ENCODE measurements at places on chromosomes 1 and 21.

GRCh38 chr1:181669246-181669645, 185.9 kb downstream of the CACNA1E start:
- DNase-seq, result no peak
- no peaks in the 10 kb centered on the region for H3K4me1 ChIP-seq
- H3K27me3 ChIP-seq, result no peaks in the 10 kb centered on the region
- H3K36me3 ChIP-seq, result no peaks in the 10 kb centered on the region
- H3K4me3 ChIP-seq, result no peak overlapping the region

DNA sequence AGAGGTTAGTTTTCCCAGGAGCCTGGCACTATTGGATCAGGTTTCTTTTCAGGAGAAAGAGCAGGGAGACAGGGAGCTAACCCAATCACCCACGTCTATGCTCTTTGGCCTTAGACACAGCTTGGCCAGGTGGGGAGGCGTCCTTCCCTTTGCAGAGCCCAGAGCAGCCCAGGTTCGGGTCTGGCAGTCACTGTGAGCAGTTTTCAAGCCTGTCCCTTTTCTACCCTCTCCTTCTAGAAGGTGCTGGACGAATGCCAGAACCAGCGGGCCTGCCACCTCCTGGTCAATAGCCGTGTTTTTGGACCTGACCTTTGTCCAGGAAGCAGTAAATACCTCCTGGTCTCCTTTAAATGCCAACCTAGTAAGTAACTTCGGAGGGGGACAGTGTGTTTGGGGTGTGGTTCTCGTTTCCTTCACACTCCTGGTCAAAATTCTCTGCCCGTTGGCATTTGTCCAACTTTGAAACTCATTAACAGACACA, 44.9 kb downstream of the EVA1C start:
- peak overlapping the region; percentile 24 for H3K4me3 ChIP-seq
- peaks cover 30% of the 10 kb centered on the region for H3K36me3 ChIP-seq
- DNase-seq, result no peak
- H3K4me1 ChIP-seq, result peaks cover 19% of the 10 kb centered on the region
- peak overlapping the region; percentile 61 for H3K27ac ChIP-seq
- no peaks in the 10 kb centered on the region for H3K27me3 ChIP-seq

GRCh38 chr1:194167956-194168640, 981.7 kb upstream of the B3GALT2 start:
- no peaks in the 10 kb centered on the region for H3K27me3 ChIP-seq
- H3K4me3 ChIP-seq, result no peak overlapping the region
- DNase-seq, result no peak

- H3K36me3 ChIP-seq, result no peaks in the 10 kb centered on the region
- H3K4me3 ChIP-seq, result peak overlapping the region; percentile 99
- H3K27ac ChIP-seq, result peak overlapping the region; percentile 90
- H3K27me3 ChIP-seq, result no peaks in the 10 kb centered on the region
Observed at GRCh38 chr1:15849775-15850324, 2.3 kb downstream of the SPEN start.

DNA sequence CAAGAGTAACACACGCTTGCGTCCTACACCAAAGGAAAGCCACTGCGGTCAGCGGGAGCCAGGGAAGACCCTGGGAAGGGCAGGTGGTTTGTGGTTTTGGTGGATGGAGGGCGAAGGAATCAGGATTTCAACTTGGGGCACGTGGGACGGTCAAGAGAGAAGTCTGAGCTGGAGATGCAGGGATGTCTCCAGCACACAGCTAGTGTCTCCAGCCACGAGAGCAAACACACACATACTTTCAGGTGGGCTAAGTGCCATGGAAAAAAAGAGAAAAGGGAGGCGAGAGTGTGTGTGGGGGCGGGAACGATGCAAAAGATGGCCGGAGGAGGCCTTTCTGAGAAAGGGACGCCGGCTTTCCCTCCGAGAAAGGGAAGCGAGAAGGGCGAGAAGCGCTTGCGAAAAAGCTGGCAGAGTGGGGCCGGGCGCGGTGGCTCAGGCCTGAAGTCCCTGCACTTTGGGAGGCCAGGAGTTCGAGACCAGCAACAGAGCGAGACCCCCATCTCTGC, 1.4 kb upstream of the SRRM1 start:
- H3K4me1 ChIP-seq, result peaks cover 24% of the 10 kb centered on the region
- H3K36me3 ChIP-seq, result no peaks in the 10 kb centered on the region
- no peak for DNase-seq
- peak overlapping the region; percentile 76 for H3K4me3 ChIP-seq

DNA sequence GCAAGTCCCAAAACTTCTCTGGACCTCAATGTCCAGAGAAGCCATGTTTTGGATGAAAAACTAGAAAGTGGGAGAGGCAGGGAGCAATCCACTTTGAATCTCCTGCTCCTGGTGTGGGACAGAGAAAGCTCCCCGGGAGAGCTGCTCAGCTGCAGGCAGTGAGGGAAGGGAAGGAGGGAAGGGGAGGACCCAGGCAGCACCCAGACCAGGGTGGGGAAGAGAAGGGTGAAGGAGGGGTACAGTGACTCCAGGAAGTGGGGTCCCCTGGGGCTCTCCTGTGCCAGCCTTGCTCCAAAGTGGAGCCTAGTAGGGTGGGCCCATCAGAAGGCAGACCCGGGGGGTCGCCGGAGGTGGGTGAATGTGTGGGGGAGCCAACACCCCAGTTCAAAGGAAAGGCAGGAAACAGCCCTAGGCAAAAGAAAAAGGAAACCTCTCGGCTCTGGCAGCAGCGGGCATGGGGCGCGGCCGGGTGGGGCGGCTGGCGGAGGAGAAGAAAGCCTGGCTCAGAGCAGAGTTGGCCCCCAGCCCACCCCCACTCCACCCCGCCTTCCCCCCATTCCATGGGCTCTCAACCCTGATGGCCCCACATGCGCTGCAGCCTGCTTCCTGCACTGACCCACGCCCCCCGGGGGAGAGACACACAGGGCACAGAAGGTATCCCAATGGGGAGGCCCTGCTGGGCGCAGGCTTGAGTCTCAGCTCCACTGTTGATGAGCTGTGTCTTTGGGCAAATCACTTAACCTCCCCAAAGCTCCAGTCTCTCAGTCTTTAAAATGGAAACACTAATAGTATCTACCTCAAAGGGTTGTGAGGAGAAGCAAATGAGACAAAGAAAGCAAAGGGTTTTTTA, 5.7 kb downstream of the LGR6 start:
- H3K36me3 ChIP-seq, result no peaks in the 10 kb centered on the region
- H3K4me1 ChIP-seq, result peaks cover 23% of the 10 kb centered on the region
- DNase-seq, result no peak
- peak overlapping the region; percentile 32 for H3K4me3 ChIP-seq

DNA sequence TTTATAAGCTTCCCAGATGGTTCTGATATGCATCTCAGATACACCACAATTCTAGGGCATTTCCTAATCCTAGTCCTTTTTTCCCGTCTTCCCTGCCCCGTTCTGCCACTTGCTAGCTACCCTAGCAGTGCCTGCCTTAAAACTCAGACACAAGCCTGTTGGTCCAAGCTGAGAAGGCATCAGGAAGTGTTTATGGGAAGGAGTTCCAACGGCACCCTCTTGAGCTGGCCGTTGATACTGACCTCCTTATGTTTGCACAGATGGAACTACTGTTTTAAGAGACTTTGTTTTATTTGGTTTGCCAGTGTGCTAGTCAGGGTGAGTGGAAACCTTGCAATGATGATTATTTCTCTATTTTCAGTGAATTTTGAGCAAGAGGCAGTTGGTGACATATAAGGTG, 67.2 kb downstream of the UCK2 start:
- H3K27ac ChIP-seq, result no peak overlapping the region
- no peak for DNase-seq
- peaks cover 7% of the 10 kb centered on the region for H3K36me3 ChIP-seq
- peaks cover 52% of the 10 kb centered on the region for H3K4me1 ChIP-seq
- H3K27me3 ChIP-seq, result no peaks in the 10 kb centered on the region

- no peaks in the 10 kb centered on the region for H3K27me3 ChIP-seq
- H3K4me1 ChIP-seq, result no peaks in the 10 kb centered on the region
- no peaks in the 10 kb centered on the region for H3K36me3 ChIP-seq
- H3K4me3 ChIP-seq, result no peak overlapping the region
- no peak overlapping the region for H3K27ac ChIP-seq
- DNase-seq, result no peak
Observed at GRCh38 chr1:71792264-71792663, 490.1 kb downstream of the NEGR1 start.

DNA sequence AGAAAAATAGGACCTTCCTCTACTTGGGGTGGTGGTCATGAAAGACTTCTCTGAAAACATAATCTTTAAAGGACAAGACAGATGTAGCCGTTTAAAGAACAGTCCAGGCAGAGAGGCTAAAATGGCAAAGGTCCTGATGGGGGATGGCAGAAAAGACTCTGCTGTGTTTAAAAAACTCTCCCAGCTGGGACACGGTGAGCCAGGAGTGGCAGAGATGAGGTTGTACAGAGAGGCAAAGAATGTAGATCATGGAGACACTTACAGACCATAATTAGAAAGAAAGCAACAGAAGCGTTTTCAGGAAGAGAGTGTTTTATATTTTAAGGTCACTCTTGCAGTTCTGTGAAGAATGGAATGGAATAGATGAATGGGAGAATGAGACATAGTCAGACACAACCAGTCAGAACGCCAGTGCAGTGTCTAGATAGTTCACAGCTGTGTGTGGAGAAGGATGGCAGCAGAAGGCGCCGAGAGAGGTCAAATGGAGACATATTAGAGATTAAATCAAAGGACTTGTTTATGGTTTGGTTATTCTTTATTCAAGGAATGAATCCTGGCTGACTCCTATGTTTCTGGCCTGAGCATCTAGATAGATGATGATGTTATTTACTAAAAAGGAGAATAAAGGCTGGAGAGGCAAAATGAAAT, 47.8 kb downstream of the USP24 start:
- H3K27ac ChIP-seq, result no peak overlapping the region
- peaks cover 17% of the 10 kb centered on the region for H3K36me3 ChIP-seq
- no peaks in the 10 kb centered on the region for H3K27me3 ChIP-seq
- DNase-seq, result no peak
- H3K4me1 ChIP-seq, result no peaks in the 10 kb centered on the region
- H3K4me3 ChIP-seq, result no peak overlapping the region

GRCh38 chr1:185871627-185872150, 137.5 kb downstream of the HMCN1 start:
- DNase-seq, result no peak
- H3K27me3 ChIP-seq, result no peaks in the 10 kb centered on the region
- no peaks in the 10 kb centered on the region for H3K36me3 ChIP-seq
- H3K4me3 ChIP-seq, result no peak overlapping the region
- H3K4me1 ChIP-seq, result peaks cover 23% of the 10 kb centered on the region

DNA sequence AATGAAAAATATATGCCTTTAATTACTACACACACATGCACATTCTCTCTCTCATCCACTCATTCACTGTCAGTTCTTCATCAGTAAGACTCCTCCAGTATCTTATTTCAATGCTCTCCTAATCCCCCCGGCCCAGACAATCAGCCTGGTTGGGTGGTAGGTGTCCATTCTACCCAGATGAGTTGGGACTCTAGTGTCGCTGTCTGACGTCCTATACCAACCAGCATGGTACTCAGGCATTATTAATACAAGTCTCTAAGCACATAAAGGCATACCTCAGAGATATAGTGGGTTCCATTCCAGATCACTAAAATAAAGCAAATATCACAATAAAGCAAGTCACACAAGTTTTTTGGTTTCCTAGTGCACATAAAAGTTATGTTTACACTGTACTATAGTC, 19.8 kb downstream of the NRIP1 start:
- no peaks in the 10 kb centered on the region for H3K4me1 ChIP-seq
- H3K27me3 ChIP-seq, result no peaks in the 10 kb centered on the region
- DNase-seq, result no peak
- H3K36me3 ChIP-seq, result no peaks in the 10 kb centered on the region
- no peak overlapping the region for H3K27ac ChIP-seq

GRCh38 chr1:198435056-198435455, 105.4 kb downstream of the ATP6V1G3 start:
- no peaks in the 10 kb centered on the region for H3K27me3 ChIP-seq
- no peak overlapping the region for H3K27ac ChIP-seq
- H3K4me3 ChIP-seq, result no peak overlapping the region
- H3K36me3 ChIP-seq, result no peaks in the 10 kb centered on the region
- DNase-seq, result no peak

DNA sequence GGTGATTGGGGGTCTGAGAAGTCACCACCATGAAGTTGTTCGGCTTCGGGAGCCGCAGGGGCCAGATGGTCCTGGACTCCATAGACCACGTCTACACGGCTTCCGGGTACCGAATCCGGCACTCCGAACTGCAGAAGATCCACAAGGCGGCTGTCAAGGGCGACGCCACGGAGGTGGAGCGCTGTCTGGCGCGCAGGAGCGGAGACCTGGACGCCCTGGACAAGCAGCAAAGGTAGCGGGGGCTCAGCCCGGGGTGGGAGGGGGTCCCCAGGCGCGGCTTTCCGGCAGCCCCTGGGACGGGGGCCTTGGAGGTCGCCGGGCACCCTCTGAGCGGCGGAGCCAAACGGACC, 146.5 kb downstream of the LIPI start:
- no peaks in the 10 kb centered on the region for H3K36me3 ChIP-seq
- H3K4me1 ChIP-seq, result no peaks in the 10 kb centered on the region
- H3K4me3 ChIP-seq, result no peak overlapping the region
- no peaks in the 10 kb centered on the region for H3K27me3 ChIP-seq

DNA sequence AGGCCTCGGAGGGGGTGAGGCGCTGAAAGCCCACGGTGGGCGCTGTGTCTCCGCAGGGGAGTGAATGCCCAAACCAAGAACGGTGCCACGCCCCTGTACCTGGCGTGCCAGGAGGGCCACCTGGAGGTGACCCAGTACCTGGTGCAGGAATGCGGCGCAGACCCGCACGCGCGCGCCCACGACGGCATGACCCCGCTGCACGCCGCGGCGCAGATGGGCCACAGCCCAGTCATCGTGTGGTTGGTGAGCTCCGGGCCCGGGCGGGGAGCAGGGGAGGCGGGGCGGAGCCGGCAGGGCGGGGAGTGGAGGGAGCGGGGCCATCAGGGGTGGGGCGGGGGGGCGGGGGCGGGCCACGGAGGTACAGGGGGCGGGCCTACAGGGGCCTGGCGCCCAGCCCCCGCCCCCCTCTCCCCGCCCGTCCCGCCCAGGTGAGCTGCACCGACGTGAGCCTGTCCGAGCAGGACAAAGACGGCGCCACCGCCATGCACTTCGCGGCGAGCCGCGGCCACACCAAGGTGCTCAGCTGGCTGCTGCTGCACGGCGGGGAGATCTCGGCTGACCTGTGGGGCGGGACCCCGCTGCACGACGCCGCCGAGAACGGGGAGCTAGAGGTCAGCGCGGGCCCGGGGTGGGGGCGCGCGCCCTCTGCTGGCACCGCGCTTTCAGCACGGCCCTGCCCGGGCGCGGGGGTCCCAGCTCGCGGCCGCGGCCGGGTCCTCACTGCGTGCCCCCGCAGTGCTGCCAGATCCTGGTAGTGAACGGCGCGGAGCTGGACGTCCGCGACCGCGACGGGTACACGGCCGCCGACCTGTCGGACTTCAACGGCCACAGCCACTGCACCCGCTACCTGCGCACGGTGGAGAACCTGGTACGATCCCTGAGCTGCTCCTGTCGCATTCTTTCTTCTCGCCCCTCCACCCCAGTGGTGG, 15.9 kb downstream of the ESPN start:
- no peak for DNase-seq
- H3K4me3 ChIP-seq, result peak overlapping the region; percentile 29
- no peaks in the 10 kb centered on the region for H3K4me1 ChIP-seq

- H3K27ac ChIP-seq, result no peak overlapping the region
- peaks cover 70% of the 10 kb centered on the region for H3K4me1 ChIP-seq
- no peak overlapping the region for H3K4me3 ChIP-seq
- no peaks in the 10 kb centered on the region for H3K36me3 ChIP-seq
Observed at GRCh38 chr1:56065729-56066128, 513.6 kb downstream of the PLPP3 start.

- no peaks in the 10 kb centered on the region for H3K36me3 ChIP-seq
- H3K27me3 ChIP-seq, result no peaks in the 10 kb centered on the region
- no peak overlapping the region for H3K27ac ChIP-seq
- H3K4me3 ChIP-seq, result no peak overlapping the region
- peaks cover 4% of the 10 kb centered on the region for H3K4me1 ChIP-seq
- DNase-seq, result no peak
Observed at GRCh38 chr21:45893740-45894449, 87.7 kb upstream of the COL6A1 start.

Data from thoracic aorta (tissue), 2 donors.